Stimulated activated CD8-positive, alpha-beta memory T cell treated with anti-CD3 and anti-CD28 coated beads, Interleukin-4, amount 100 ng/mL, for 24 hours (primary cell): ENCODE measurements at places on chromosomes 6 and 20.

DNA sequence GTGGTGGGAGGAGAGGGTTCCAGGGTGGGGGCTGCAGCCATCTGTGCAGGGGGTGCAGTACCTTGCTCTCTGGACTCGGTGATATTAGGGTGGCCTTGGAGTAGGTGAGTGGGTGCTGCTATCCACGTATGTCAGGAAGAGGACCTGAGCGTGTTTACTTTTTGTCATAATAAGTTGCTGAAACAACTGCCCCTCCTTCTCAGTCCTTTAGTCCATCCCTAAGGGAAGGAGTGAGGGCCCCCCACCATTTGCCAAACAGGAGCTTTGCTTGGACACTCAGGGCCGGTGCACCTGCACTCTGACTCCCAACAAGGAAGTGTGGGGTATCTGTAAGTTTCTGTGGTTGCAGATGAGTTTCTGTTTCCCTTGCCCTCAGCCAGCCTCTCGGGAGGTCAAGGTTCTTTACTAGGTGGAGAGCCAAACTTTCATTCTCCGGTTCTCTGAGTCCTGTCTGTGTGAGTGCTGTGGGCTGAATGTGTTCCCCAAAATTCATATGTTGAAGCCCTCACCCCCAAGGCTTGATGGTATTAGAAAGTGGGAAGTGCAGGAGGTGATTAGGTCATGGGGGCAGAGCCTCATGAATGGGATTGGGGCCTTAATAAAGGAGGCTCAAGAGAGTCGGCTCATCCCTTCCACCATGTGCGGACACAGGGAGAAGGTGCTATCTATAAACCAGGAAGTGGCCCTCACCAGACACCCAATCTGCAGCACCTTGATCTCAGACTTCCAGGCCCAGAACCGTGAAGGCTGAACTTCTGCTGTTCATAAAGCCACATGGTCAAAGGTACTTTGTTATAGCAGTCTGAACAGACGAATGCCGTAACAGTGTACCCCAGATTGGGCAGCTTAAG is 19.6 kb upstream of the CCR6 start:
- DNase-seq = no peak

DNA sequence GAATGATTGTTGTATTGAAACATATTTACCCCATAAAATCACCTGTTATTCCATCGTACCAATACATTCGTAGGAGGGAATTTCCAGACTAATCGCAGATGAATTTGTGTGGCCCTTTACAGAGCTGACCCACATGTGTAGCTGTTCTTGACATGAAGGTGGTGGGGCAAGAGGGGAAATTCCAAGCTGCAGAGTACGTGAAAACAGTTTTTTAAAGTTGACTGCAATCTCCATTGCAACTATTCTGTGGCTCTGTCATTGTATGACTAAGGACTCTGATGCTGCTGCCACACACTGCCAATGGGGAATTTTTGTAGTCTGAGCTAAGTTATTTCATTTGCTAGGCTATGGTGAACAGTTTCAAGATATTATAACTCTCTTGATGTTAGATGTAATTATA is 46.4 kb upstream of the ADTRP start:
- DNase-seq = no peak

DNA sequence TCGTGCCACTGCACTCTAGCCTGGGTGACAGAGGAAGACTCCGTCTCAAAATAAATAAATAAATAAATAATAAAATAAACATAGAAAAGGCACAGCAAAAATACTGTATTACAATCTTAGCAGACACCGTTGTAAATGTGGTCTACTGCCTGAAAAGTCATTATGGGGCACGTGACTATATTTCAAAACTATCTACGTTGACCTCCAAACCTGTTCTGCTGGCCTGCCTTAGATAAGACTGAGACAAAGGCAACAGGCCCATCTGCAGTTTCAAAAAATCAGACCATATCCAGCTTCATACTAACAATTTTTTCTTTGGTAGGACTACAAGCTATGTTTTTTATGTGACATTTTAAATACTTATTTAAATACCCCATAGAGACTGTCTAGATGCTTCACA is 59.1 kb downstream of the AGPAT4 start:
- no peak for DNase-seq

DNA sequence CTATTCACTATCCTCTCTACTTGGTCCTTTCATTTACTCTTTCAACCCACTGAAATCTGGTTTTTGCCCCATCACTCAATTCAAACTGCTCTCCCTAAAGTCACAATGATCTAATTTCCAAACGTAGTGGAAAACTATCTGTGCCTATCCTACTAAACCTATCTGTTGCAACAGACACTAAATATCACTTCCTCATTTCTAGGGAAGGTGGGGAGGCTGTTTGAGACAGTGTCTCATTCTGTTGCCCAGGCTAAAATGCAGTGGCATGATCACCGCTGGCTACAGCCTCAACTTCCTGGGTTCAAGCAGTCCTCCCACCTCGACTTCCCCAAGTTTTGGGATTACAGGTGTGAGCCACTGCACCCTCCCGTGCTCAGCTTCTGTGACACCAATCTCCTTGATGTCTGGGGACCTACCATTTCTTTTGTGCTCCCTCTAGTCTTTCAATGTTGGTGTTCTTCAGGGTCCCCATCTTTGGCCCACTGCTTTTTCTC is 8.8 kb downstream of the RANBP9 start:
- no peak for DNase-seq

- DNase-seq = no peak
These were observed 18.3 kb upstream of the AGPAT4 start for GRCh38 chr6:161292145-161292544.

GRCh38 chr6:68427630-68428029 is 207.5 kb upstream of the ADGRB3 start:
- no peak for DNase-seq

- DNase-seq = no peak
These were observed 26.9 kb downstream of the CLVS2 start for GRCh38 chr6:123022975-123023374.

DNA sequence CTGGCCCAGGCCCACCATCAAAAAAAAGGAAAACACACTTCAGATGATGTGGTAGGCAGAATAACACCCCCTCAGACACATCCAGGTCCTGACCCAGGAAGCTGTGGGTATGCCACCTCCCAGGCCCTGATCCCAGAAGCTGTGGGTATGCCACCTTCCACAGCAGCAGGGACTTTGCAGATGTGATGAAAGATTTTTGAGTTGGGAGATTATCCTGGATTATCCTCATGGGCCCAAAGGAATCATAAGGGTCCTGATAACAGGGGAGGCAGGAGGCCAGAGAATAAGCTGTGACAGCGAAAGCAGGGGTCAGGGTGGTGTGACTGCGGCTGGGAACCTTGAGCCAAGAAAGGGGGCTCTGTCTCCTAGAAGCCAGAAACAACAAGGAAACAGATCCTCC is 55.0 kb downstream of the BMP7 start:
- no peak for DNase-seq

GRCh38 chr20:33719277-33719988 is 677 bp downstream of the PXMP4 start:
- no peak for DNase-seq

DNA sequence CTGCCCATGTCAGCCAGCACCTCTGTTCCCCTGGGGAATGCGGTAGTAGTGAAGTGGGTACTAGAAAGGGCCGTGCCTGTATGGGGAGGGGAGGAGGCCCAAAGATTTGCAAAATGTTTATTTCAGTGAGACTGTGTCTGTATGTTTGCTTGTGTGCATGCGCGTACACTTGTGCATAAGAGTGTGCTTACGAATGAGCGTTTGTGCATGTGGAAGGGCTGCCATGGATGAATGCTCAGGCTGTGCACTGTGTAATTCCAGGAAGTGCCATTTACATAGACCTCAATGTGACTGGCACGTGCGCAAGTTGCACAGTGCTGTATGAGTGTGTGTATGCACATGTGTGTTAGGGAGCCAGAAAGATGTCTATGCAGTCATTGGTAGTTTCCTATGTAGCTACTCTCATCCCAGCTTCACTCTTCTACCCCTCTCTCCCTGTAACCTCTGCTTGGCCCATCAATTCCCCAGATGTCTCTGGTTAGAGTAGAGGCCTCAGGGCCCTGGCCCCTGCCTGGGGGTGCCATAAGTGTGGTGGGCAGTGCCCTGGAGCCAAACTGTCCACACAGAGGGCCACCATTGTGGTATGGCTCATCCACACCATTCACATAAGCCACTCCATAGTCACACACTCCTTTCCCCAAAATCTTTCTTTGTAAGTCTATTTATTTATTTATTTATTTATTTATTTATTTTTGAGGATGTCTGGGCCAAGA is 26.8 kb upstream of the SLC22A7 start:
- no peak for DNase-seq

- DNase-seq = no peak
These were observed 5.4 kb upstream of the FOXF2 start for GRCh38 chr6:1383729-1384548.

DNA sequence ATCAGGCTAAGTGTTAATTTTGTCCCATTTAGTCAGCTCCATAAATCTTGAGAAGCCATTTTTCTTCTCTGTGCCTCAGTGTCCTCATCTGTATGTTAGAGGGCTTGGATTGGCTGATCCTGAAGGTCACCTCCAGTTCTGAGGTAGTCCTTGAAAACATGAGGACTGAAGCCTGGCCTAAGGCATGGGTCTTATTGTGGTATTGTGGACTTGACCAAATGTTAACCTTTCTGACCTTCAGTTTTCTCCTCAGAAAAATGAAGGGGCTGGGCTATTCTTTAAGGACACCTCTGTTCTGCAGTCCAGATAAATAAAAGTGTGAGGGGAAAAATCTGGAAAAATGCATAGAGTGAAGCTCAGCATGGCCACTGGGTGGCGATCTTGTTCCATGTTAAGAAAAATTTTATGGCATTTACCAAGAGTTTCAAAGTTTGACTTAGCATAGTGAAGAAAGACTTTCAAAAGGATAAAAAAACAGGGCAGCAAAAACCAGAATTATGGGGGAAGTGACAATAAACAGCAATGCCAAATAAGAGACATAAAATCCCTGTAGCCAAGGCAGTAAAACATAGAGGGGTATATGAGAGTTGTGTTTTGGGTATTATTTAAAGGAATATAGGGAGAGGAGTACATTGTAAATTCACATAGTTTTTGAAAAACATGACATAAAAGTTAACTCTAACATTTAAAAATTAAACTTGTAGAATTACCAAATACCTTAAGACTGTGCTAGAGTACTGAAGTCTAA is 13.2 kb upstream of the TFB1M start:
- peak; percentile 35 for DNase-seq

- no peak for DNase-seq
These were observed 63.7 kb downstream of the PSMG4 start for GRCh38 chr6:3322366-3322890.

DNA sequence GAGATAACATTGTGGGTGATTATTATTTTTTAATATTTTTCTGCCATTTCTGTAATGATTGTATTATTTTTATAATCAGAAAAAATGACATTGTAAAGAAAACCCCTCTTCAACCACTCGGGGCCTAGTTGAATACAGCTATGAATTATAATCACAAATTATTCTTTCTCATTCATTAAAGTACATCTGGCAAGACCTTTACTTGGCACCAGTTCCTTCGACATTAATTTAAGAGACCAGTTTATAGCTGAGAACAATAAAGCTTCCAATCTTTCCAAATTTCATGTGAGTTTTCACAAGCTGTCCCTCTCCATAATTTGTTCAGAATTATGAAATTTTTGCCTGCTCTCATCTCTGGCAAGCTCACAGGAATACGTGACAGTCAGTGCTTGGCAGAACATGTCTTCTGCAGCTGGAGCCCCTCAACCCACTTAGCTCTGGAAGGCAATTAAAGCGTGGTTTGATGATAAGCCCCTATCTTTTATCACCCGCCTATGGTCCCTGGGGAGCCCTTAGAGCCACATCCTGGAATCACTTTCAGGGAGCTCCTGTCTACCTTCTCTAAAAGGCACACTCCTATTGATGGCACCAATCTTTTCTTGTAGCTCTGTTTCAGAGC is 237.2 kb upstream of the PRND start:
- no peak for DNase-seq

GRCh38 chr6:119340796-119341487 is 8.6 kb downstream of the MAN1A1 start:
- DNase-seq = no peak

DNA sequence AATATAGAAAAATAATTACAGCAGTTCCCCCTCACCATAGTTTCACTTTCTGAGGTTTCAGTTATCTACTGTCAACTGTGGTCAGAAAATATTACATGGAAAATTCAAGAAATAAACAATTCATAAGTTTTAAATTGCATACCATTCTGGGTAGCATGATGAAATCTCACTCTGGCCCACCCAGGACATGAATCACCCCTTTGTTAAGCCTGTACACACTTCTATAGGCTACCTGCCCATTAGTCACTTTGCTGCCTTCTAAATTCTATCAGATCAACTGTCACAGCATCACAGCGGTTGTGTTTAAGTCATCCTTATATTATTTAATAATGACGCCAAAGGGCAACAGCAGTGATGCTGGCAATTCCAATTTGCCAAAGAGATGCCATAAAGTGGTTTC is 140.3 kb upstream of the RUNX2 start:
- DNase-seq = no peak

GRCh38 chr6:54846243-54846856 is at the start of gene FAM83B:
Gene FAM83B, plus strand, starts transcription at chr6:54846771. Its CDS starts 23,476 bp downstream, at chr6:54870247.
- no peak for DNase-seq

GRCh38 chr6:152338335-152339125 is 298.6 kb downstream of the SYNE1 start:
- DNase-seq = peak; percentile 35

DNA sequence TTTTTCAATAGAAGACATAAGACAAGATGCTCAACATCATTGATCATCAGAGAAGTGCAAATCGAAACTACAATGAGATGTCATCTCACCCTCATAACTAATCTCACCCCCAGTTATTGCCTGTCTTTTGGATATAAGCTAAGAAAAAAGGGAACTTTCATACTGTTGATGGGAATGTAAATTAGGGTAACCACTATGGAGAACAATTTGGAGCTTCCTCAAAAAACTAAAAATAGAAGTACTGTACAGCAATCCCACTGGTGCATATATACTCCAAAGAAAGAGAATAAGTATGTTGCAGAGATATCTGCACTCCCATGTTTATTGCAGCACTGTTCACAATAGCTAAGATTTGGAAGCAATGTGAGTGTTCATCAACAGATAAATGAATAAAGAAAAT is 26.4 kb upstream of the PHF3 start:
- DNase-seq = no peak

DNA sequence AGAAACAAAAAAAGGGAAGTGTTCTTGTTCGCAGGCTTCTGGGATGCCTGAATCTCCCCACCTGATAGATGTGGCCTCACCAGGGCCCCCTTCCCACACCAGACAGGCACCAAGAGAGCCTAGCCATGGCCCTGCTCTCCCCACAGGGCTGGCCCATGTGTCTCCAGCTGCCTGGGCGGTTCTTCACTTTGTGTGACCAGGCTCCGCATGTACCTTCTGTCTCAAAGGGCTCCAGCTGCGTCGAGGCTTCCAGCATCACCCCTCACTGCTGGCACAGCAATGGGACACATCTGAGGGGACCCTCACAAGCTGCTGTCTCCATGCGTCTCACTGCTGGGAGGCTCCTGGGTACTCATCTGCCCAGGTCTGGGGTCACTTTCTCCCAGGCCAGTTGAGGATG is 362.9 kb downstream of the ZFAND3 start:
- DNase-seq = no peak

GRCh38 chr6:63683071-63683603 is 47.5 kb downstream of the PHF3 start:
- no peak for DNase-seq
